ENCODE measurements at places on chromosomes 16 and 17.

DNA sequence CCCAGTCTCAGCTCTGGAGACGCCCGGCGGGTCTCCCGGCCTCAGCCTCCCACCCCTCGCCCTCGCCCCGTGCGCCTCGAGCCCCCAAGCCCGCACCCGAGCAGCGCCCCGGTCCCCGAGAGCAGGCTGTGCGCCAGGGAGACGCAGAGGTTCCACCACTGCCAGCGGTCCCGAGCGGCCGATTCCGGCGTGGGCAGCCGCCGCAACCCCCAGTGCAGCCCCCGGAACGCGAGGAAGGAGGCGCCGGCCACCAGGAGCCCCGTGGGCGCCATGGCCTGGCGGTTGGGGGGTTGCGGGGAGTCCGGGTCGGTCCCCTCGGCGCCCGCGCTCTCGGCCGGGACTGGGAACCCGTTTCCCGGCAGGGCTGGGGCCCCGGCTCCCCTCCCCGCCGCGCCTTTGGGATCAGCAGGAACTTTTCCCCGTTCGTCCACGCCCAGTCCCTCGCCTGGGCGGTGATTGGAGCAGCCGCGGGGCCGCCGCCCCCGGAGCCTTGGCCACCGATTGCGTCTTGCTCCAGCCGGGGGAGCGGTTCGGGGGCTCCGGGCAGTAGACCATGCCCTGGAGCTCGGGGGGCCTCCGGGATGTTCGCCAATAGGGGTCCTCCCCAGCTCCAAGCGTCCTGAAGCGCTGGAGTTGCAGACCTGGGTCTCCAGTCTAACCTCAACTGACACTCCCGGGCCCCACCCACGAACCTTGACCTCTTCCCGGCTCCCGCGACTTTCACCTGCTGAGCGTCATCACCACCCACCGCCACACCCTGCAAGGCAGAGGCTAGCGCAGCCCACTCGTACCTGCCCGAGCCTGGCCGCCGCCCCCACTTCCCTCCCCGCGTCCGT lies at the start of gene TLCD2:
TLCD2 (minus strand) TSS at position 407 of the 836 bp plus-strand sequence; CDS start at position 272, 135 bp downstream.
- peak; percentile 58 for DNase-seq

- no peak for DNase-seq
Measured at GRCh38 chr17:44707755-44708400, 587 bp upstream of the DBF4B start.

DNA sequence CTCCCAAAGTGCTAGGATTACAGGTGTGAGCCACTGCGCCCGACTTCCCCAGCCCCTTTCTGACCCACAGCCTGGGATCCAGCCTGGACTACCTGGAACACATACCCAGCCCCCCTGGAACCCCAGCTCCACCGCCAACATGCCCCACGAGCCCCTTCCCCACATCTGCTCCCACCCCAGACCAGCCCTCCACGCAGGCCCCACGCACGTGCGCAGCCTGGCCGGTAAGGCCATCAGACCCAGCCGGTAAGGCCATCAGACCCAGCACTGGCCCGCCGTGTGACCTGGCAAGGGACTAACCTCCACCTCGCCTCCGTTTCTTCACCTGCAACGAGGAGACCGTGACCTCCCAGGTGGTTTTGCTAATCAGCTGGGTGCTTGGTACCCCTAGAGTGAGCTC lies 46.5 kb downstream of the RPH3AL start:
- no peak for DNase-seq

GRCh38 chr16:75931043-75931442 lies 204.8 kb upstream of the CPHXL start:
- DNase-seq, result peak; percentile 77

DNA sequence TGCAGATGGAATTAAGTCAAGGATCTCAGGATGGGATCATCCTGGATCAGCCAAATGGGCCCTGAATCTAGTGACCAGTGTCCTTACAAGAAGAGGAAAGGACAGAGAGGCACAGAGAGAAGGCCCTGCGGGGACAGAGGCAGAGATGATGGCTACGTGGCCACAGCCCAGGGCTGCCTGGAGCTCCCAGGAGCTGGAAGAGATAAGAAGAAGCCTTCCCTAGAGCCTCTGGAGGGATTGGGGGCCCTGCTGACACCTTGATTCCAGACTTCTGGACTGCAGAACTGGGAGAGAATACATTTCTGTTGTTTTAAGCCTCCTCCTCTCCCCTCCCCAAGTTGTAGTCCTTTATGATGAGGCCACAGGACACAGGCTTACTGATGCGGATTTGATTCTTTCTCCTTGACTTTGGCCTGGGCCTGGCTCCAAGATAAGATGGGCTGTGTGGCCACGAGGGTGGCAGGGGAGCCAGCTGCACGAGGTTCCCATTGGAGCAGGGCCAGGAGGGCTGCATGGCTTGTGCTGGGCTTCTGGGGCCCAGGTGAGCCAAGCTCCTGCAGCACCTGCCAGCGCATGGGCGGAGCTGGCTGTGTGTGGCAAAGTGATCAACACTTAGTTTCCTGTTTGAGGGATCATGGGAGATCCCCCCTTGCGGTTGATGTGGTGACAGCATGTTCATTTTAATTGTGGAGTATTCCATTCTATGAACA lies 146.1 kb downstream of the IRF8 start:
- no peak for DNase-seq

- no peak for DNase-seq
Measured at GRCh38 chr16:81210807-81211206, 27.7 kb upstream of the BCO1 start.

DNA sequence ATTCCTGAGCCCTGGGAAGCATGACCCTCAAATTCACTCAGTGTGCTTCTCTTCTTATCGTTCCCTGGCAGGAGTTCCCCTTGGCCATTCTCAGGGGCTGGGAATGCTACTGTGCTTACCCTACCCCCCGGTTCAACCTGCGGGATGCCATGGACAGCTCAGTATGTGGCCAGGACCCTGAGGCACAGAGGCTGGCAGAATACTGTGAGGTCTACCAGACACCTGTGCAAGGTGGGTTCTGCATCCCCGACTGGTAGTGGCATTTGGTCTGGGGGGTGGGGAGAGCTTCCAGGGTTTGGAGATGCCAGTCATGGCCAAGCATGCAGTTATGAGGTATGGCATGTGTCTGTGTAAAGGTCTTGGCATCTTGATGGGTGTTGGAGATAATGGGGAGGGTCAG lies 39.4 kb downstream of the WSCD1 start:
- DNase-seq, result no peak

- no peak for DNase-seq
Measured at GRCh38 chr17:48532261-48532660, 1.4 kb upstream of the HOXB1 start.
